ENCODE measurements at places on chromosomes 1 and 21.

DNA sequence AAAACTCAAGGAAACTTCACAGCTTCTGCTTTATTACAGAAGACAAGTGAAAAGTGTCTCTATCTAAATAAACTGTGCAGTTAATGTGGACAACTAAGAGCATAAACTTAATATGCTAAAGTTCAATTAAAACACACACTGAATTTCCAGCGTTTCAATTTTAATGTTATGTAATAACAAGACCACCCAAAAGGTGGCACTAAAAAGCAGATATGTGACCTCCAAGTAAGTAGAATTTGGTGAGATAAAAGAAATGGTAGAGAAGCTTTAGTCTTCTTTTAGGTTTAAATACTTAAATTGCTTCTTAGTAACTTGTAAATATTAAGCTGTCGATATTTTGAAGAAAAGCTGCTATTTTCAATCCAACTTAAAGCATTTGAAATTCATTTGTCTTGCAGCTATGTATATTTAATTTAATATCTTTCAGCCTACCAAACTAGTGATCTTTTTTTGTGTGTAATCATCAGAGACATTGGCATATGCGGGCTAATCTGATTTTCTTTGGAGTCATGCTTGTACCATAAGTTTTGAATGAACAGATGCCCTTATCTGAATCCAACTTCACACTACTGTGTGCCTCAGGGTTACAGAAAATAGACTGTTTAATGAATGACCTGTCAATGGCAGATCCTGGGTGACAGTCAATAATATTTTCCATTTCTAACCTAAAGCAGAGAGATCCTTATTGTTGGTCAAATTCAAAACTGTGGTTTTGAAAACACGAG is 36.5 kb upstream of the ADAMTS1 start:
- DNase-seq, result peak; percentile 9

DNA sequence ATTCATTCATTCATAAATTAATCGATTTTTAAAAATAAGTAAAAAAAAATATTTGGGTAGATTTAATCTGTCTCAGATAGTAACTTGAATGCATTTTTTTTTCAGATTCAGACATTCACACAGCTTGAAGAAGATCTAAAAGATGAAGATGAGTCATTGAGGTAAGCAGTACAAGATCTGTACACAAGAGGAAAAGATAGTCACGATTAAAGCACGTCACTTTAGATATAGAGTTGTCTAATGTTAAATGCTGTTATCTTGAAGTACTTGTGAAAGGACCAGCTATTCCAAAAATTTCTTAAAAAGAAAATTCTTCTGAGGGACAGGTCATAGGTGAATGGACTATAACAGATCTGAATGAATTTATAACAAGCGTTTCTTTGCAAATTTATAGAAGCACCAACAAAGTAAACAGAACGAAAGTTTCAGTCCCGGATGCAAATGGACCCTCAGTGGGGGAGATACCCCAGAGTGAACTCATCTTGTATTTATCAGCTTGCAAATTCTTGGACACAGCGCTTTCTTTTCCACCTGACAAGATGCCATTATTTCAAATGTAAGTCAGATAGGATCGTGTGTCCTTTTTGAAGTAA is 31.2 kb upstream of the MORC3 start:
- DNase-seq, result no peak

DNA sequence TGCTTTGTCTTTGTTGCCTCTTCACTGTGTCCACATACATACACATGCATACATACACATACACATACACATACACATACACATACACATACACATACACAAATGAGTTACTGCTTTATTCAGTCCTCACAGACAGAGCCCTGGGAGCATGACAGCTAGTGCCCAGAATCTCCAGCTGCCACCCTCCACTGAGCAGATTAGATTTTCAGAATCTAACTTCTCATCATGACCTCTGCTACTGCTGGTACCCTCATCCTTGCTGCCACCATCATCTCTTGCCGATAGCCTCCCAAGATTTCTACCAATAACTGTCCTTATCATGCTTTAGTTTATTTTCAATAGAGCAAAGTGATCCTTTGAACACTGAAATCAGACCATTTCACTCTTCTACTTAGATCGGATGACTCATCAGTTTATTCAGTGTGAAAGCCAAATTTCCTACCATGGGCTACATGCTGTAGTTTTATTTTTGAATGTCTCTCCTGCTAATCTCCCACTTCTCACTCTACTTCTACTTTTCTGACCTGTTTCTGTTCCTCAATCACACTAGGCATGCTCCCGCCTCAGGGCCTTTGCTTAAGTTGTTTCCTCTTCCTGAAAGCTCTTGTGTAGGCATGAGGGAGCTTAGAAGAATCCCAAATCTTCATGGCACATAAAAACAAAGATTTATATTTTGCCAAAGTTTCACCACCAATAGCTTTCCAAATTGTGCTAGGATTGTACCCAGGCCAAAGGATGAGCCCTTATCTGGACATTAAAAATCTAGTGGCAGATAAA is 43.0 kb downstream of the ATP6V1G3 start:
- no peak for DNase-seq

DNA sequence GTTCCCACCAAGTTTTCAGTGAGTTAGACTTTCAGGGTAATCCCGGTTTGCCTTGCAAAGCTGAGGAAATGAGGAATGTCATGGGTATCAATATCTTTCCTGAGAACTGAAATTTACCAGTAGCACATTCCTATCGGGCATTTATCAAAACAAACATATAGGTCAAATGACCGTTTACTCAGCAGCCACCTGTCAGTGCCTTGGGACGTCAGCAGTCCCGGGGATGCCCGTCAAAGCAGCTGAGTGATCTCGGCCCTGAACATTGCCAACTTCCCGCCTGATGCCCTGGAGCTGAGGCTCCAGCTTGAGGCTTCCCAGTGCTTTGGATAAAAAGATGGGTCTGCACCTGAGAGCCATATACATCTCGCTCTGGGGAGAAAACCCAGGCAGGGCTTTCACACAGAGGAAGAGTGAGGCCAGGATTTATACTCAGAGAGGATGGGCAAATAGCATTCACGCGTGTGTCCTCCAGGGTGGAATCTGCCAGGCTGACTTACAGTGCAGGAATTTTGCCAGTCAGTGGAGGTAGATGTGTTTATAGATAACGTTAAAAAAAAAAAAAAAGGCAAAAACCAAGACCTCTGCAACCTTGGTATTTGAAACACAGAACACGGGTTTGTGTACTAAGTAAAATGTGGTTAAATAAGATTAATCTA is 435.7 kb upstream of the VAMP3 start:
- no peak for DNase-seq

- peak; percentile 10 for DNase-seq
Observed at GRCh38 chr1:237814319-237814924, 76.3 kb downstream of the ZP4 start.

GRCh38 chr21:42685036-42685435 is 31.6 kb downstream of the PDE9A start:
- DNase-seq, result no peak
